ENCODE measurements at places on chromosomes 1 and 21.

GRCh38 chr1:166978821-166979220 is 3.5 kb upstream of the ILDR2 start:
- DNase-seq = no peak

DNA sequence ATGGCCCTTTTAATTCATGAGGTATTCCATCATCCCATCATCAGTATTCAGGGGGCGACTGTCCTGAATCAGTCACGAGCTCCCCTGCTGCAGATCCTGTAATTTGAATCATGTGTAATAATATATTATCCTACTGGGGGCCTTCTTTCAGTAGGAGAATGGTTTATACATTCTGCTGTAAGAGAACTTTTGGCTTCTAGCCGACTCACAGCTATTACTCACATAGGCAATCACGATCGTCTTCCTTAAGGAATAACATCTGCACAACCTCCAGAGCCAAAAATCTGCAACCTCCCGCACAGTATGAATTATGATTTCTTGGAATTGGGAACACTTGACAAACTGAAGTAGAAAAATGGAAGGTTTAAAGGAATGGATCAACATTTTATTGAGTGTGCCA is 343.0 kb downstream of the USP25 start:
- no peak for DNase-seq

DNA sequence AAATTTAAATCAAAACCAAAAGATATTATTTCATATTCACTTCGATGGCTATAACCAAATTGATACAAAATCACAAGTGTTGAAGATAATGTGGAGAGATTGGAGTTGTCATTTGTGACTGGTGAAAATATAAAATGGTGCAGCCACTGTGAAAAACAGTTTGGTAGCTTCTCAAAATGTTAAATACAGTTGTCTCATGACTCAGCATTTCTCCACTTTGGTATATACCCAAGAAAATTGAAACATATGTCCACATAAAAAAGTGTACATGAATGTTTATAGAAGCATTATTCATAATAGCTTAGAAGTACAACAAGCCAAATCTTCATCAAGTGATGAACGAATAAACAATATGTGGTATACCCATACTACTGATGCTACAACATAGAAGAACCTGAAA is 318.5 kb downstream of the BRINP3 start:
- no peak for DNase-seq

DNA sequence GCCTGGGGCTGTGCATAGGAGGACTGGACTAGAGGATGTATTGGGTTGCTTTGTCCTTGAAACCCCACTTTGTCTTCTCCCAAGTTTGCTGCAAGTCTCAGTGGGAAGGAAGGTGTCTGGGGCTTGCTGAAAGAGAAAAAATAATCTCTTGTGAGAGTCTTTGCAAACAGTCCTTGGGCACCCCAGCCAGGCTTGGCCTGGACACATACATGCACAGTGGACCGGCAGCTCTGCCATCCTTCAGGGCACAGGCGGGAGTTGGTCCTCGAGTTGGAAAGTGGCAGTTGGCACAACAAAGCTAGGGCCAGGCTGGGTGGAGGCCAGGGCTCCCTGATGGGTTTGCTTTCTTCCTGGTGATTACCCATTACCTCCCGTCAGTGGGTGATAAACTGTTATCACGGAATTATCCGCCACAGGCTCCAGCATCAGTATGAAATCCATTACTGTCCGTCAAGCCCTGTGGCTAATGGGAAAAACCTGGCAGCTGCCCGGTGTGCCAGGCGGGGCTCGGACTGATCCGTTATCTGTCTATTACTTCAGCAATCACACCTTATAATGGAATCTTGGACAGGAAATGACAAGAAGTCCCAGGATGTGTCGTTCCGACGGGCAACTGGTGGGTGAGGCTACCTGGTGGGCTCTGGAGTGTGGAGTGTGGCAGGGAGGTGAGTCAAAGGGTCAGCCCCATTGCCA is 265.7 kb downstream of the GRIK3 start:
- no peak for DNase-seq

GRCh38 chr1:106055855-106056254 is 1000.6 kb upstream of the PRMT6 start:
- DNase-seq = no peak

GRCh38 chr1:50415235-50416149 is 7.8 kb downstream of the DMRTA2 start:
- DNase-seq = no peak

DNA sequence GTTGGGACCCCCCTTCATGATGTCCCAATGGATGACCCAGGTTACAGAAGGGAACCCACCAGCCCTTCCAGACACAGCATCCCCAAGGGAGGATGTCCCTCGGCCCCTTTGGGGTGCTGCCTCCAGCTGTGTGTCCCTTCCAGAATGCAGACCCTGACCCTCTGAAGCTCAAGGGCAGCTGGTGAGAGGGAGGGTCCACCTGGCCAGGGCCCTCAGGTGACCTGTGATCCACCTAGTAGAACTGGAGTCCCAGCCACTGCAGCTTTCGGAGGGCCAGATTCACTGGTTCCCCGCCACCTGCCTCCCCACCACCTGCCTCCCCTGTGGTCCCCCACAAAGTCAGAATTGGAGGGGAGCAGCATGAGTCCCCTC is 9.6 kb upstream of the TFF1 start:
- DNase-seq = no peak

DNA sequence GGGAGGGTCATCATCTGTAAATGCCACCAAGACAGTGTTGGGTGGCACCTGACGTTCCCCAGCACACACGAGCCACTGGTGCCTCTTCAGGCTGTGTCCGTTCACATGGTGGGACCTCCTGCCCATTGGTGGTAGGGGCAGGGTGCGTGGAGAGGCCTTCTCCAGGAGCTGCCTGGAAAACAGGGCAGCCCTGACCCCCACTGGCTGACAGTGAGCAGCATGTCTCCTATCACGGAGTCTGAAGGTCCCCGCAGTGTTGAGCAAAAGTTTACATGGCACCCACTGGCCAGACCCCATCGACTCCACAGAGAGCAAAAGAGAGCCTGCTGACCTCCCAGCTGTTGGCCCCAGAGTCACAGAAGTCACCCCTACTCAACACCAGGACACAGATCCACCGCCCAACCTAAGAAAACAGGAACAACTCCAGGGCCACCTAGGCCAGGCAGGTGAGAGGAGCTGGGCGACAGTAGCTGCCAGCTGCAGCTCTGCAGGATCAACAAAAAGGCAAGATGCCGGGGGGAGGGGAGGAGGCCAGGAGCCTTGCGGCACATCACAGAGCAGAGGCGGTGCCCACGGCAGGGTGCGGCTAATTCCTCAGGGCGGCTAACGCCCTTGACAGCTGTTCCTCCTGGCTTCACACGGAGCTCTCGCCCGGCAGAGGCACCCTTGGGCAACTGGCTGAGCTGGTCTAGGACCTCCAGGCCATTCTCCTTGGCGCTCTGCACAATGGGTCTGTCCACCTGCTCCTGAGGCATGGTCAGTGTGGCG is 14.4 kb upstream of the IFI6 start:
- DNase-seq = no peak

- no peak for DNase-seq
These were observed 10.7 kb upstream of the CSRP1 start for GRCh38 chr1:201517631-201518030.

- DNase-seq = no peak
These were observed 15.4 kb downstream of the LMNA start for GRCh38 chr1:156129687-156130577.

DNA sequence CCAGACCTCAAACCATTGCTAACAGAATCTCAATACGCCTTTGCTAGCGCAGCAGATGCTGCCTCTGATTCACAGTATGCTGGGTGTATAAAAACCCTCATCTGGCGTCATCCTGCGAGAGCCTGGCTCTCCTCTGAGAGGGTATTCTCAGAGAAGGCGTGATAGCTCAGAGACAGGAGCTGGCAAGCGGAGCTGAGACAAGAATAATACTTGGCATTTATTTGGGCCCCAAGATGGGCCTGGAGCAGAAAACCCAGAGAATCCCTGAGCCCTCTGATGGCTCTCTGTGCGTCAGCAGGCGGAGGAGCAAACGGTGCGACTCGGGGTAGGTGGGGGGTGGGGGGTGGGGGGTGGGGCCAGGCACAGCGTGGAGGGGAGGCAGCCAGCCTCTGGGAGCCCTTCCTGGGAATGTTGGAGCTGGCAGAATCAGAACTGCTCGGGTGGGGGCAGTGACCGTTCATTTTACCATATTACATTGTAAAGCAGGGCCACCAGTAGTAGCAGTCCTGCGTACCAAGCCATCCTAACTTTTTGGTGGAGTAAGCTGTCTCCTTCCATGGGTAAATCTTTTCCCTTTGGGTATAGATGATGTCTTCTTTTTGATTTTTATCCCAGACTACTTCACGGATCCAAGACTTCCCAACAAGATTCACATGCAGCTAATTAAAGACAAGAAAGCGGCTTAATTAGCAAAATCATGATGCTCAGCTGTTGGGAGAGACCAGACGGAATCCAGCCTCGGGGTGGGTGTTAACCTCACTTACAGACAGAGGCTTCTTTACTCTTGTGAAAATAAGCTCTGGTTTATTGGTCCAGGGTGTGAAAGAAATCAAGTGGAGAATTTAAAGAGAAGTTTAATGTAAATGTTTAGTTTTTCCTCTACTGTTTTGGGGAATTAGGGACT is 7.1 kb downstream of the RIIAD1 start:
- no peak for DNase-seq

GRCh38 chr1:19825298-19825697 is 10.2 kb upstream of the RNF186 start:
- DNase-seq = no peak

GRCh38 chr1:41735631-41736260 is 183.0 kb downstream of the HIVEP3 start:
- no peak for DNase-seq
